SK-N-SH (cell line): ENCODE measurements at places on chromosomes 2 and 18. TPM values are rescaled to one million over a fixed set of nuclear protein-coding genes. Genes with fewer than 3 reads are reported as not detected.

Gene SLC9A4
- polyA plus RNA-seq: 0.07 and 0.11 TPM in 2 replicates

Gene GAREM1
- polyA plus RNA-seq: 2.8 and 3.3 TPM in 2 replicates

Gene C1QL2
- polyA plus RNA-seq: not detected in 2 replicates

DNA sequence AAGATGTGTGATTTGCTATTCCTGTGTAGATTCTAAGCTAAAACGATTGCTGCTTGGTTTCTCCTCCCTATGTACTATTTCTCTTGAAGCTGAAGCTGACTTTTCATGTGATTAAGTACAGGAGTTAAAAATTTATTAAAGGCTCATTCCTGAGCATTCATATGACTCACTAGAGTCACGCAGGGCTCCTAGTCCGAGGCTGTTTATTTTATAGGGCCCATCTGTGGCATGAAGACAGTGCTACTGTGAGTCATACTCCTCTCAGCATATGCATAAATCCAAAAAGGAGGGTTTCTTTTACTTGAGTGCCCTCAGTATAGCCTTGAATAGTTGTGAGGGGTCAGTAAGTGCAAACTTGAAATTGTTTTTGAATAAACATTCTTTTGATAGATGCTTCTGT, 378.8 kb downstream of the PTPRM start:
- DNase-seq: no peak
- H3K36me3 ChIP-seq: no peaks in the 10 kb centered on the region
- peaks cover 22% of the 10 kb centered on the region for H3K4me1 ChIP-seq
- no peak overlapping the region for H3K4me3 ChIP-seq
- H3K27me3 ChIP-seq: no peaks in the 10 kb centered on the region
- peak overlapping the region; percentile 37; the same call in 1 of the 2 replicates for H3K27ac ChIP-seq

GRCh38 chr2:219073413-219074129, 12.8 kb upstream of the IHH start:
- H3K27me3 ChIP-seq: no peaks in the 10 kb centered on the region
- DNase-seq: peak; percentile 68
- H3K27ac ChIP-seq: no peak overlapping the region
- H3K4me3 ChIP-seq: no peak overlapping the region

GRCh38 chr2:136081582-136082210, 36.3 kb downstream of the CXCR4 start:
- H3K4me1 ChIP-seq: no peaks in the 10 kb centered on the region; the same call in 1 of the 2 replicates
- no peak overlapping the region for H3K27ac ChIP-seq
- no peaks in the 10 kb centered on the region for H3K27me3 ChIP-seq
- no peaks in the 10 kb centered on the region for H3K36me3 ChIP-seq

DNA sequence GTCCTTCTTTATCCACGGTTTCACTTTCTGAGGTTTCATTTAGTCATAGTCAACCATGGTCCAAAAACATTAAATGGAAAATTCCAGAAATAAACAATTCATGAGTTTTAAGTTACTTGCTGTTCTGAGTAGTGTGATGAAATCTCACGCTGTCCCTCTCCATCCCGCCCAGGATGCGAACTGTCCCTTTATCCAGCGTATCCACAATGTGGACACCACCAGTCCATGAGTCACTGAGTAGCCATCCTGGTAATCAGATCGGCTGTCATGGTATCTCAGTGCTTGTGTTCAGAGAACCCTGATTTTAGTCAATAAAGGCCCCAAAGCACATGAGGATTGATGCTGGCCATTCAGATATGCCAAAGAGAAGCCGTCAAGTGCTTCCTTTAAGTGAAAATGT, 3.7 kb downstream of the SP140L start:
- H3K4me3 ChIP-seq: peak overlapping the region; percentile 17; the same call in 1 of the 2 replicates
- no peak overlapping the region for H3K27ac ChIP-seq
- no peaks in the 10 kb centered on the region; the same call in none of the 2 replicates for H3K4me1 ChIP-seq
- DNase-seq: no peak

GRCh38 chr2:200308546-200309295, 2.2 kb downstream of the SPATS2L start:
- peak overlapping the region; percentile 95 for H3K4me3 ChIP-seq
- no peaks in the 10 kb centered on the region for H3K36me3 ChIP-seq
- H3K27me3 ChIP-seq: no peaks in the 10 kb centered on the region
- DNase-seq: no peak

DNA sequence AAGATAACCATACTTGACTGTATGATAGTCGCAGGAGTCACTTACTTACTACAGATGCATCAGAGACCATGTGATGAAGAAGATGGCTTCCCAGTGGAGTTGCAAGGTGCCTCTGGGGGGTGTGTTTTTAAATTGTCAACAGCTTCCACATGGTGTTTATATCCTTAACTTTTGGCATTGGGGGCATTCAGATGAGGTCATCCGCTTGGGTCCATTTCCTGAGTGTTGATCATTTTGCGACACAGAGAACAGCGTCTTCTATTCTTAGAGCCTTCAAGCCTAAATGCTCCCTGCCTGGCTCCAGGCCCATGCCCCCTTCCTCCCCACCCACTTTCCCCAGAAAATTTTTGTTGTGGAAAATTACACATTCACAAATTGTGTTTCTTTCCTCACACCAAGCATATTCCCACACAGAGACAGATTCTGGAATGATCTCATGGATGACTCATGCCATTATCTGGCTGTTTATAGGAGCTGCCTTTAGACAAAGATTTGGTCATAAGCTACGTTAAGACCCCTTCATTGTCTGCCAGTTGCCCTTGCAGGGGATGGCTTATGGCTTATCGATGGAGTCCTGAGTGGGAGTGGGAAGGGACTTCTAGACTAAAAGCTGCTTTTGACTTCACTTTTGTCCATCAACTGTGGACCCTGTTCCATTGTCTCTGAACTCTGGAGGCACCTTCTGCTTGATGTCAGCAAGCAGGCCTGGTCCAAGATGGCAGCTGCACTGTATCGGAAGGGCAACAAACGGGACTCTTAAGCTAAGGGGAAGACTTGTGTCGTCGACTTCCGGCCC, 91.8 kb downstream of the CABLES1 start:
- H3K36me3 ChIP-seq: peaks cover 8% of the 10 kb centered on the region
- no peak for DNase-seq

DNA sequence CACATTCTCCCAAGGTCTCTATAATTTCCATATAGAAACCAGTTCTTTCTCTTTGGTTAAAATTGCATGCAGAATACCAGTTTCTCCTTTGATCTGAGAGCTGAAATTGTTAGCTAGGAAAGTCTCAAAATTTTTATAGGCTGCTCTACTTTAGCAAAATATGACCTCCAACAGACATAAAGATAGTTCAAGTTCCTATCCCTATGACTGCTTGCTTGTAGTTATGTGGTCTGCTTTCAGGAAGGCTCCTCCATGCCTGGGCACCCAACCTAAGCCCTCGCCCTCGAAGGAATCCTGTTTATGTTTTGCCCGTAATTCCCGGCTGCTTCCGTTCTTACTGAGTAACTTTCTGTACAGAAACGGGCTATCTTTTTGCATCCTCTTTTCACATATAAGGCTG, 28.0 kb upstream of the LTBP1 start:
- no peaks in the 10 kb centered on the region for H3K27me3 ChIP-seq
- H3K27ac ChIP-seq: no peak overlapping the region
- H3K4me1 ChIP-seq: no peaks in the 10 kb centered on the region
- H3K4me3 ChIP-seq: no peak overlapping the region

DNA sequence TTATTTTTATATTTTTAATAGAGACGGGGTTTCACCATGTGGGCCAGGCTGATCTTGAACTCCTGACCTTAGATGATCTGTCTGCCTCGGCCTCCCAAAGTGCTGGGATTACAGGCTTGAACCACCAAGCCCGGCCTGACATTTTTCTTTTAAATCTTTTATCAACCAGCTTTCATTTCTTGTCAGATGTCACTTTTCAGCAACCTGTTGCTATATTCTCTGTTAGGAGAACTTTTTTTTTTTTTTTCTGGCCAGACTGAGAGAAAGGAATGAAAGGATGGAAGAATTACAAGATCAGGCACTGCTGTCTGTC, 146.3 kb downstream of the TGIF1 start:
- no peaks in the 10 kb centered on the region for H3K27me3 ChIP-seq
- H3K4me3 ChIP-seq: peak overlapping the region; percentile 40; the same call in 1 of the 2 replicates
- peaks cover 52% of the 10 kb centered on the region for H3K4me1 ChIP-seq
- DNase-seq: no peak

DNA sequence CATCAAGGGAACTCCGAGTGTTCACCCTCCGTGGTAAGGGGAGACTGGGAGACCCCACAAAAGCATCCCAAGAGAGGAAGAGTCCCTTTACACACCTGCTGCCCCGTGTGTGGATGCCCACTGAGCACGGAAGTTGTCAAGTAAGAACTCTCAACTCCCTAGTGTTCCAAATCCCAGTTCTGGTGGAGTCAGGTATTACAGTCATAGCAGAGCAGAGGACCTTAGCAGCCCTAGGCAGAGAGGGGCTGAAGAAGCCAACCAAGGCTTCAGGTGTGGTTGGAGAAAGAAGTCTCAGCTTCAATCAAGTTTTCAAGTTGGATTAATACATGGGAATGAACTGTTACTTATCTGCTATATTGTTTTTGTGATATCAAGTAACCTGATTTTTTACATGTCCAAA, 512.5 kb downstream of the RNF144A start:
- H3K27me3 ChIP-seq: no peaks in the 10 kb centered on the region
- H3K27ac ChIP-seq: no peak overlapping the region
- H3K4me3 ChIP-seq: no peak overlapping the region

DNA sequence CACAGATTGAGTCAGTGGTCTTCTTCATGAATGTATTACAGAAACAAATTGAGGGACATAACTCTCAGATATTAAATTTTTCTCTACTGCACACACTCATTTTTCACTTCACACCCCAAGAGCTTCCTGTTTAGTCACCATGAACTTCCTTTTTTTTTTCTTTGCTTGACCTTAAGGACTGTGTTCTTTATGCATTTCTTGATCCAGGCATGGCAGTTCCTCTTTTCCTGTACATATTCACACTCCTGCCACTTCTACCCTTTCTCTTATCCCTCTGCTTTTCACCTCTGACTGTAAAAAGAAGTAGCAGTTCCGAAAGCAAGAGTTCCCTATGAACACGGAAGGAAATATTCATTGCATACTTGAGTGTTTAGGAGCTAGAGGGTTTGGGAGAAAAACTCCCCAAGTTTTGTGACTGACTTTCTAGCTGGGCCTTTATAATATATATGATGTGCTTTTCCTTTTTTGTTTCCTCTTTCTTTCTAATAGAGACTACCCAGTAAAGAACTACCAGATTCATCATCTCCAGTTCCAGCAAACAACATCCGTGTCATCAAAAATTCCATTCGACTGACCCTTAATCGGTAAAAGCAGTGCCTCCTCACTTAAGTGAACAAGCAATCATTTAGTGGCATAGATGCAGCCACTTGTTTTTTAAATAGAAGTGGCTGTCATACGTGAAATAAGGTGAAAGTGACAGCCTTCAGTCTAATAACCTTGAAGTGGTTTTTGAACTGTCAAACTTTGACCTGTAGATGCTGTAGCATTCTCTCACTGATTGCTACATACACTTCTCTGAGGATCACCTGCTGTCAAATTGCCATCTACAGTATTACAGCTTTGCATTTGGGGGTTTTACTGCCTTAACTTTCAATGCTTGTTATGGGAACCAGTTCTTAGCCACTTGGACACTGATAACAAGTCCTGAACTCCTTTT, 40.8 kb downstream of the PAPOLG start:
- no peaks in the 10 kb centered on the region for H3K27me3 ChIP-seq
- H3K4me3 ChIP-seq: no peak overlapping the region
- no peak overlapping the region for H3K27ac ChIP-seq
- peaks cover 54% of the 10 kb centered on the region for H3K36me3 ChIP-seq

GRCh38 chr18:68854786-68855391, 57.0 kb downstream of the CCDC102B start:
- H3K27me3 ChIP-seq: no peaks in the 10 kb centered on the region
- H3K4me3 ChIP-seq: no peak overlapping the region
- no peaks in the 10 kb centered on the region; the same call in none of the 2 replicates for H3K4me1 ChIP-seq
- H3K27ac ChIP-seq: no peak overlapping the region
- no peak for DNase-seq
- H3K36me3 ChIP-seq: no peaks in the 10 kb centered on the region

DNA sequence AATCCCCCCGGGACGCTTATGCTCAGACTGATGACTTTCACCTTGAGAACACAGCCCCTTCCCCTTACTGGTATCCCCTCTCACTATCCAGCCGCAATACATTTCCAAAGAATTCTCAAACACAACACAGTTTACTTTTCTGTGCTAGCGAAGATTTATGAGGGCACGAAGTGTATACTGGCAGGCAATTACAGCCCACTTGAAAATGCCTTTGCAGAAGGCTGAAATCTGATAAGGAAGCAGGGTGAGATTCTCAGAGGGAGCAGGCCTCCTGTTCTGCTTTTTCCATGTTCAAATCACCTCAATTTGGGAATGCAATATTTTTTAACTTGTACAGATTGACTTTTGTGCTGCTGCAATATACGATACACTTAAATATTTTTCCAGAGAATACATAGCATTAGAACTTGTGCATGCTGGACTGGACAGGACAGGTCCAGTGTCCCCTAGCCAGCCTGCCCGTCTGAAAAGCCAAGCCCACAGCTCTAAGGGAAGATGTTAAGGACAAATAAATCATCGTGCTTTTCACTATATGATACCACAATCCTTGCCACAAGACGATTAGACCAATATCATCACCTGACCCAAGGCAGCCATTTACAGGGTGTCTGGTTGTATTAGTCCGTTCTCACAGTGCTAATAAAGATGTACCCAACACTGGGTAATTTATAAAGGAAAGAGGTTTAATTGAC, 262.1 kb downstream of the EPHA4 start:
- no peak overlapping the region for H3K27ac ChIP-seq
- H3K36me3 ChIP-seq: no peaks in the 10 kb centered on the region
- H3K4me1 ChIP-seq: no peaks in the 10 kb centered on the region
- no peak overlapping the region for H3K4me3 ChIP-seq
- no peak for DNase-seq

DNA sequence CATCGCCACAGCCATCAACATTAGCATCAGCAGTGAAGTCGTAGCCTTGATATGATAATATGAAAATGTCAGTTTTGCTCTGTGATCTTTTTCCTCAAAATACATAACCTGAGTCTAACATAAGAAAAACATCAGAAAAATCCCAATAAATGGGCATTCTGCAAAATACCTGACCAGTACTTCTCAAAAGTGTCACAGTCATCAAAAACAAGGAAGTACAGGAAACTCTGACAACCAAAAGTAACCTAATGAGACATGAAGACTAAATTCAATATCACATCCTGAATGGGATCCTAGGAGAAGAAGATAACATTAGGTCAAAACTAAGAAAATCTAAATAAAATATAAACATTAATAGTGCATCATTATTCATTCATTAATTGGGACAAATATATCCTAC, 1731.0 kb downstream of the SUCLG1 start:
- no peaks in the 10 kb centered on the region for H3K36me3 ChIP-seq
- H3K27me3 ChIP-seq: no peaks in the 10 kb centered on the region
- DNase-seq: no peak
- H3K4me1 ChIP-seq: no peaks in the 10 kb centered on the region

GRCh38 chr18:69935319-69936190, 12.1 kb downstream of the CD226 start:
- H3K27me3 ChIP-seq: no peaks in the 10 kb centered on the region
- no peaks in the 10 kb centered on the region; the same call in 1 of the 2 replicates for H3K4me1 ChIP-seq
- H3K4me3 ChIP-seq: no peak overlapping the region
- no peaks in the 10 kb centered on the region for H3K36me3 ChIP-seq

DNA sequence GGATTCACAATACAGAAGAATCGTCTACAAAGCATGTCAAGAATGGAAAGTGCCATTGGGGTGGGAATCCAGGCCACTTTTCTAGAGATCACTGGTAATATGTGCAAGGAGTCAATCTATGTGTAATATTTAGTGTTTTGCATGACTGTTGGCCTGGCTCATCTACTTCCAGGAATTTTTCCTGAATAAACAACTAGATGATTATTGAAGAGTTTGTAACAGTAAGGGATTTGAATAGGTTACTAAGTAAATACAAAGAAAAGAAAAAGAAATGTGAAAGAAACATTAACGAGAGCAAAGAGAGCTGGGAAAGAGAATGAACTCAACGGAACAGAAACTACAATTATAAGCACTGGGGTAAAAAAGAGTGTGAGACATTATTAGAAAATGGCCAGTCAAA, 406.0 kb downstream of the TGIF1 start:
- H3K36me3 ChIP-seq: no peaks in the 10 kb centered on the region
- H3K4me3 ChIP-seq: no peak overlapping the region
- H3K4me1 ChIP-seq: no peaks in the 10 kb centered on the region
